ENCODE measurements at places on chromosomes 11 and 22.

DNA sequence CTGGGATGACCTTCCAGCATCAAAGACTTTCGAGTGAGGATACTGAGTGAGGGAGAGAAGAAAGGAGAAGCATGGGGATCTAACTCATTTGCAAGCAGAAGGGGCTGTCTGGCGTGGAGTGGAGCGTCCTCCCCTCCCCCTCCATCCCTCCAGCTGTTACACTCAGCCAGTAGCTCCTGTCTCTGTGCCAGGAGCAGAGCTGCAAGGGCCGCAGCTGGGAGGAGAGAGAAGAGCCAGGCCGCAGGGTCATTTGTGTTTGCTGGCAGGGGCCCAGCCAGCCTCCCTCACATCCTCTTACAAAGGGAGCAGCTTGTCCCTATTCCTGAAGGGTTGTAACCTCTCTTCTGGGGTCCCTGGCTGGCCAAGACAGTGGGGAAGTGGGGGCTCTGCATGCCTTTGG lies 57.9 kb downstream of the NECTIN1 start:
- peak; percentile 93 for DNase-seq

GRCh38 chr11:58900479-58901420 lies 38.5 kb upstream of the GLYATL1 start:
- peak; percentile 63 for DNase-seq

DNA sequence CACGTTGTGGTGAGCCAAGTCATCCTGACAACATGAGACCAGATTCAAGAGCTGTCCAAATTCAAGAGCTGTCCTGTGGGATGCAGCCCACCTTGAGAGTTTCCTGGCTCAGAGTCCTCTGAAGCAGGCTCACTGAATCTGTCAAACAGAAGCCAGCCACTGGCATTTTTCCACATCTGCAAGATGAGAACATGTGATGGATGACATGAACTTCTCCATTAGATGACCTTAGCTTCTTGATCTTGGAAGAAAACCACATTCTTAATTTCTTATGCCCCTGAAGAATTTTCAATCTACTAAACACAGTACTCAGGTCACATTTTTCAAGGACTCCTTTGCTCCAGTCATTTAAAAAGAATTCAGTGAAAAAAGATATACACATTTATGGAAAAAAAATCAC lies 291.0 kb downstream of the GUCY1A2 start:
- DNase-seq, result no peak

GRCh38 chr22:28989035-28989464 lies 72.6 kb downstream of the C22orf31 start:
- no peak for DNase-seq

GRCh38 chr22:17966403-17966717 lies 58.0 kb downstream of the MICAL3 start:
- no peak for DNase-seq

DNA sequence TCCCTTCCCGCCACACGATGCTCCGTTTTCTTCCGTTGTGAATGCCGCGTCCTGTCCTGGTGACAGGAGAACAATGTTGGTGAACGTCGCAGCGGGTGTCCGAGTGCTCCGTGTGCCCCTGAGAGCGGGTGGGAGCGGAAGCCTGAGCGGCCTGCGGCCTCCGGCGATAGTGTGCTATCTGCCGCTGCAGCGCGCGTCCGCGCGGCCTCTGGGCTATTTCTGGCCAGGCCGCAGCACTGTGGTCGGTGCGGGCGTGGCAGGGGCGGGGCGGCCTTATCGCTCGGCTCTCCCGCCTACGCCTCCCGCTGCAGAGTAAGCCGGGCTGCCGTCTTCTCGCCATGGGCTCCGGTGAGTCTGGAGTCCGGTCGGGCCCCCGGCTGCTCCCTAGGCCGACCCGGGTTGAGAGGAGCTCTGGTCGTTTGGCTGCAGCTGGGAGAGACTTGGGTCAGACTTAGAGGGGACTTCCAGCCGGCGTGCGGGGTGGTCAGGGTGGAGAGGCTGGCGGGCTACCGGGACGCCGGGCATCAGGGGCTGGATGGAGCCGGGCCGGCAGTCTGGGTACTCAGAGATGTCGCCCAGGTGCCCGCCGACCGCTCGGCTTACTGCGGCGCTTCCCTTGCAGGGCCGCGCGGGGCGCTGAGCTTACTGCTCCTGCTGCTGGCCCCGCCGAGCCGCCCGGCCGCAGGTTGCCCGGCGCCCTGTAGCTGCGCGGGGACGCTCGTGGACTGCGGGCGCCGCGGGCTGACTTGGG lies at the start of gene GP1BB:
Gene GP1BB (plus strand): TSS at position 308 of the 751 bp plus-strand sequence. CDS start 31 bp downstream, at position 339.
- no peak for DNase-seq

Data from Ammon's horn (tissue), 1 donor.